ENCODE measurements at places on chromosomes 11 and 22.

DNA sequence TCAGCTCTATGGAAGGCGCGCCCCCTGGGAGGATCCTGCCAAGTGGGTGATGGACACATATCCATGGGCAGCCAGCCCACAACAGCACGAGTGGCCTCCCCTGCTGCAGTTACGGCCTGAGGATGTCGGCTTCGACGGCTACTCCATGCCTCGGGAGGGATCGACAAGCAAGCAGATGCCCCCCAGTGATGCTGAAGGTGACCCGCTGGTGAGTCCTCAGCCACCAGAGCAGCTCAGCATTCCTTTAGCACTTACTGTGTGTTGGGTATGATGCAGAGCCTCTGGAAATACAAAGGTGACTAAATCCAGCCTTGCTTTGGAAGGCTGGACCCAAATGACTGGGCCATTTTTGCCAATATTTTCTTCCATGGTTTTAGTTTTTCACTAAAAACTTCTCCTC is 45.7 kb downstream of the DBX1 start:
- DNase-seq: no peak

DNA sequence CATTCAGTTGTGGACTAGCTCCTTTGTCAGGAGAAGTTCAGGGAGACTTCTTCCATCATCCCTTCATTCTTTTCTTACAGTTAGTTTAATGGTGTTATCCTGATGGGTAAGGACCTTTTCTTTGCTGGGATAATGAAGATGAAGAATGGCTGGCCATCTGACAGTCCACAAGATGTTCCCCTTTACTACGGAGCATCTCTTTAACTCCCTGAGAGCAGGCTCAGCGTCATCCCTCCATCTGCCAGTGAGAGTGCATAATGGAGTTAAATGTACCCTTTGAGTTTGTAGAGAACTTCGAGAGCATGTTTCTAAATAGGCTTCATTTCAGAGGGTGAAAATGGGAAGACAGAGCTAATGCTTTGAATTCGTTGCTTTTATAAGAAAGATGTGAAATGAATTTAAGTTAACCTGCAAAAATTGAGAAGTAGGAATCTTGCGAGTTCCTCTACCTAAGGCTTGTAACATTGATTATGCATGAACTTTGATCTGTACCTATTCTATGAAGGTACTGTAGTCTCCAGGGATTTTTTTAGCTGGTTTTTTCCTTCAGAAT is 1.7 kb downstream of the EP300 start:
- no peak for DNase-seq

DNA sequence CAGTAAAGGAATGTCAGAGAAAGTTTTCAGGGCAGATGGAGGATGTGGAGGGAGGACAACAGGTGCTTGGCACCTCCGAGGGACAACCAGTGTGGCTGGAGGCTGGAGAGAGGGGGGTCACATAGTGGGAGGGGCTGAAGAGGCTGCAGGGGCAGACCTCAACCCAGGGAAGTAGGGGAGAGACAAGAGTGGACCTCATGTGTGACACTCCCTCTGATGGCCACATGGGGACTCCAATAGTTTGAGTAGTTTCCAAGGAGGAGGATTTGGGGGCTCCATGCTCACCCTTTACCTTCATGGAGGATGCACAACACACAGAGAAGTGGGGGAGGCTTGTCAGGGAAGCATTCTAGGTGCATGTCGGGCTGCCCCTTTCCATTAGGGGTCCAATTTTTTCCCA is 35.1 kb upstream of the ASPHD2 start:
- DNase-seq: no peak

DNA sequence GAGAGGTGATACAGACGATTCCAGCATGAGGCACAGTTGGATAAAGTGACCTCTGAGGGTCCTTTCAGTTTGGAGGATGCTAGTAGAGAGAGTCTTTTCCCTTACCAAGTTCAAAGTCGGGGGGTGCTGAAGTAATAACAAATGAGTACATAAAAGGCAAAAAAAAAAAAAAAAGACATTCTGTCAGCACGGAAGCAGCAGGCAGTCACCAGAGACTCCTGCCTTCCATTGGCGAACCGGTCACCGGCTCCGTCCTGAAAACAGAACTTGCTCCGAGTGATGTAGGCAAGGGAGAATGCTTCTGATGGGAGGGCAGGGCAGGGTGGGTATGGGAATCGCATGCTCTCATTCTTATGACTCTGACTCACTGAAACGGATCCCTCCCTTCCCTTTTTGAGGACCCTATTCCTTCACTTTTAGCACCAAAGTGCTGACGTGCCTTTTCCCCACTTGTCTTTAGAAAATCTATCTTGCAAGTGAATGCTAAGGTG is 65.9 kb downstream of the PRR5L start:
- no peak for DNase-seq

DNA sequence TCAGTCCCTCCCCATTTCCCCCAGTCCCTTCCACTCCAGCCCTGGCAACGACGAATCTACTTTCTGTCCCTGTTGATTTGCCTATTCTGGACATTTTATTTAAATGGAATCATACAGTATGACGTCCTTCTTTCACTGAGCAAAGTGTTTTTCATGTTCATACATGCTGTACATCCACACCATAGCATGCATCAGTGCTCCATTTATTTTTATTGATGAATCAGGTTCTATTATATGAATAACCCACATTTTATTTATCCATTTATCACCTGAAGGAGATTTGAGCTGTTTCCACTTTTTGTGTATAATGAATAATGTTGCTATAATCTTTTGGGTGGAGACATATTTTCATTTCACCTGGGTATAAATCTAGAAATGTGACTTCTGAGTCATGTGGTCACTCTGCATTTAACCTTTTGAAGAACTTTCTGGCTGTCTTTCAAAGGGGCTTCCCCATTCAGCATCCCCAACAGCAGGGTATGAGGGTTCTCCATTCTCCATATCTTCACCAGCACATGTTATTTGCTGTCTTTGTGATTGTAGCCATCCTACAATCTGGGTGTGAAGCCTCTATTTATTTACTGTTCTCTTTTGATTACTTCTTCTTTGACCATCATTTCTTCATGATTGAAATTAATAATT is 531.7 kb downstream of the ETS1 start:
- DNase-seq: no peak
